ENCODE measurements at places on chromosomes 7 and 10.

GRCh38 chr10:66943590-66943989 lies 17.8 kb downstream of the LRRTM3 start:
- DNase-seq, result no peak

- DNase-seq, result no peak
Observed at GRCh38 chr7:94266238-94266644, 128.5 kb upstream of the COL1A2 start.

GRCh38 chr10:7667262-7668141 lies 736 bp upstream of the ITIH5 start:
- DNase-seq, result no peak

- DNase-seq, result no peak
Observed at GRCh38 chr10:14306190-14306589, 24.5 kb downstream of the FRMD4A start.

DNA sequence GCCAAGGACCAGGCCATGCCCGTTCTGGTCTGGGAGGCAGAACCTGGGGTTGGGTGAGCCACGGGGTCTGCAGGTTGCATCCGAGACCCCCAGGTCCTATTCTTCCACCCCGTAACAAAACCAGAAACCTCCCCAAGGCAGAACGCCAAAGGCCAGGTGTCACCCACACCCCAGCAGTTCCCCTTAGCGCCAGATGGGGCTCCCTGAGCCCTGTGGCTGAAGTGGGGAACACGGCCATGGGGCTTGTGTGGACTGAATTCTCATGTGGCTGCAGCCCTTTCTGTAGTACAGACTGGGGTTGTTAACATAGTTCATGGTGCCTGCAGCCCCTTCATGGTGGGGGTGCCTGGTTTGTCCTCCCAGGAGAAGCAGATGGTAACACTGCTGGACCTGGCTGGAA lies 10.2 kb downstream of the BRI3 start:
- DNase-seq, result no peak

- no peak for DNase-seq
Observed at GRCh38 chr7:109126404-109127050, 556.9 kb downstream of the DNAJB9 start.

- peak; percentile 39 for DNase-seq
Observed at GRCh38 chr10:137031-137430, 1.8 kb downstream of the ZMYND11 start.

- DNase-seq, result no peak
Observed at GRCh38 chr10:47451273-47451997, 32.5 kb downstream of the ANXA8 start.

GRCh38 chr7:12815426-12815825 lies 128.0 kb downstream of the ARL4A start:
- DNase-seq, result no peak

DNA sequence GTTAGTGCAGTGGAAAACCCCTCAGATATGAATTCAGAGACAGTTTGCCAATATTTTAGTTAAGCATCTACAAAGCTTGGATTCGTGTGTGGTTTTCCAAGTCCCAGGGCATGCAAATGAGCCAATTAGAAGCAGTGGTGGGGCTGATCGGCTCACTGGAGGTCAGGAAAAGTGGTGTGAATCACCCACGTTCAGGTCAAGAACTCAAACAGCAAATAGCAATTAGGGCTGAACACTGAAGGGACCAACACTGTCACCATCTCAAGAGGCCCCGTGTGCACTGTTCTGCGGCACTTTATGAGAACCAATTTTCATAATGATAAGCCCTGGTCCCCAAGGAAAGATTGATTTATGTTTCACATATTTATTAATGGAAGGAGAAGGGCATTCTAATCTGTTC lies 68.9 kb downstream of the ADARB2 start:
- DNase-seq, result no peak

- no peak for DNase-seq
Observed at GRCh38 chr10:49750546-49750945, 11.6 kb downstream of the OGDHL start.

- DNase-seq, result no peak
Observed at GRCh38 chr10:77176232-77176631, 461.4 kb downstream of the KCNMA1 start.

DNA sequence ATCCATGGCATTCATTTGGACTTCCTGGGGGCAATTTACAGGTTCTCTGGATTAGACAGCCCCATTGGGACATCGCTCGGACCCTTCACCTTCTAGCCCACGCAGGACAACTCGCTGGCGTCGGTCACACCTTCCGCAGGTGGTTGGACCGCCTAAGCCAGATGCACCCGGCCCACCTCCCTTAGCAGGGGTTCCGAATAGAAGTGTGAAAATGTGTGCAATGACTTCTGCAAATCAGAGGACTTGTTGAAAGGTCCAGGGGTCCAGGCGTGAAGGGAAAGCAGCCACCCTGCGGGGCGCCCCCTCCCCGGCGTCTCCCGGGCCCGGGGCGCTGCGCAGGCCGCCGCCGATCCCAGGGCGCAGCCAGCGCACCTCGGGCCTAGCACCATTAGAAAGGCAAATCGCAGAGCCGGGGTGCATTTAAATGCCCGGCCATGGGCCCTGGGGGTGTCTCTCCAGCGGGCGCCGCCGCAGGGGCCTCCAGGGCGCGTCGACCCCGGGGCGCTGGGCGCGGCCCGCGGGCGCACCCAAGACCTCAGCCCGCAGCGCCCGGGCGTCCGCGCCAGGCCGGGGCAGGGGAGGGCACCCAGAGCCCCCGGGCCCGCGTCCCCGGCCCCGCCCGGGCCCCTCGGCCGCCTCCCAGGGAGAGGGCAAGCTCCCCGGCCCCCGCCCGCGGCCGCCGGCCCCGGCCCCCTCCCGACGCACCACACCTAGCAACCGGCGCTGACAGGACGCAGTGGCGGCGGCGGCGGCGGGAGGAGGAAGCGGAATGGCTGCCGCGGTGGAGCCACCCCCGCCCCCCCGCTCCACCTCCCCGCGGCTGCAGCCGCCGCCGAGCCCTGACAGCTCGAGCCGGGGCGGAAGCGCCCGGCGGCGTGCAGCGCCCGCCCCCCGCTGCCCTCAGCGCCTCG lies 1.2 kb downstream of the JAZF1 start:
- peak; percentile 68 for DNase-seq

DNA sequence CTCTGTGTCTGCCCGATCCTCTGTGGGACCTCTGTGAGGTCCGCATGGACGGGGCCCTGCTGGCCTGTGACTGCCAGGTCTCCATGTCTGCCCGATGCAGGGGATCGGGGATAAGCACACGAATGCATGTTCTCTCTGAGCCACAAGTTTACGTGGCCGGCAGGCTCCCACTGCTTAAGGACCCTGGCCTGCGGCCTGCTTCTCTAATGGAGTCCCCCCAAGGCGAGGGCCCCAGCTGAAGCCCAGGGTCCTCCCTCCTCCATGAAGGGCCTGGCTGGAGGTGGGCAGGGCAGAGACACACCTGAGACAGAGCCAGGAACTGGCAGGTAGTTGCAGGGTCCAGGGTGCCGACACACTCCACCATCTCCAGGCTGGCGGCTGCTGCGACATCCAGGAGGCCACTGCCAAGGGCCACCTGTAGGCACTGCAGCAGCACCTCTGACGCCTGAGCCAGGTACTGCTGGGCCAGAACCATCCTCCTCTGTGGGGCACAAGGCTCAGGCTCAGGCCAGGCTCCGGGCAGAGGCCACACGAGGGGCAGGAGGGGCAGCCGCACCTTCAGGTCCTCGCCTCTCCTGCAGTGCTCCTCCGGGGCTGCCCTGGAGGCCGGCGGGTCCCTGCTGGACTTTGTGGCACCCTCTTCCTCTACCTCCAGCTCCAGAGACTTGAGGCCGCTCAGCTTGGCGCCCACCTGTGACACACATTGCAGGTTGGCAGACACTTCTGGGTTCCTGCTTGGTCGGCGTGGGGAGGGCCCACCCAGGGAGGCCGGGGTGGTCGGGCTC lies 60.9 kb upstream of the NKX6-2 start:
- DNase-seq, result no peak

- no peak for DNase-seq
Observed at GRCh38 chr10:27564398-27564797, 60.3 kb downstream of the RAB18 start.

GRCh38 chr7:71386152-71386785 lies 254.3 kb downstream of the GALNT17 start:
- DNase-seq, result no peak

- peak; percentile 21 for DNase-seq
Observed at GRCh38 chr10:89206402-89207180, 526 bp downstream of the CH25H start.

DNA sequence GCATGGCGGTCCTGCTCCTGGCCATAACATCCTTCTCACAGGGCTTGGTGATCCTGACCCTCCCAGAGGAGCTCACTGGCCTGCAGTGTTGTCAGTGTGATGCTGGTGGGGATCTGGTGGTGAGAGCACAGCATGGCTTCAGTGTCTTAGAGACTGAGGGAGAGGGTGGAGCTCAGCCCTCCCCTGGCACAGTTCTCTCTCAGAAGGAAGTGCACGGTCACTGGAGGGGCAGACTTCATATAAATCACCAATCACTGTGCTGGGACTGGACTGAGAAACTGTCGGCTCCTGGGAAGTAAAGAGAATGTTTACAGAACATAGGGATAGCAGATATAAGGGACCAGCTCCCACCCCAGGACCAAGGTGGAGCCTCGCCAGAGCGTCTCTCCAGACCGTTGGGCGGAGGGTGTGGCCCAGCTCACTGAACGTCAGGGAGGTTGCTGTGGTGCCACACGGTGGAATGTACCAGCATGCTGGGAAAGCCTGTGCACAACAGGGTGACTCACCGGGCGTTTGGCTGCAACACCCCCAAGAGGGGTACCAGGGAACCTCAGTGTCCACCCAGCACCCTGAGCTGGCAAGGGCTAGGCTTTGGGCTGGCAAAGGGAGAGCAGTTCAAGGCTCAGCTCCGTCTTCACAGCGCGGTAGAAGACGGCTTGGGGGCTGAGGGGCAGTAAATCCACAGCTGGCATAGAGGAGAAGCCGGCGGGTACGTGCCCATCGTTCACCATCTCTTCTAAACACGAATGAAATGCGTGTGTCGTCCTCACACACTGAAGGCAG lies 8.8 kb upstream of the GET4 start:
- DNase-seq, result no peak

DNA sequence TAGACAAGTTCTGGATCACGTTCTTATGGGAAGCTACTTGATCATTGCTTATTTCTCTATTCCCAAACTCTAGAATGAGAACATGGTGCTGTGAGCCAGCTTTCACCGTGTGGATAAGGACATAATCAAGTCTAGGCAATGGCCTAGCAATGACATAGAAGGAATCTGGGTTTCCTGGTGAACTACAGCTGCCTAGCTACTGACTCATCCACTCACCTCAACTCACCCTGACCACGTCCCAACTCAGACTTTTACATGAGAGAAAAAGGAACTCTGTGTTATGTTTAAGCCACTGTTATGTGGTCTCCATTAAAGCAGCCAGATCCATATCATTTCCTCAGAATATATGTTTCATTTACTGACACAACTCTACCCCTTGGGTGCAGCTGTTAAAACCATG lies 18.8 kb upstream of the MET start:
- DNase-seq, result no peak

DNA sequence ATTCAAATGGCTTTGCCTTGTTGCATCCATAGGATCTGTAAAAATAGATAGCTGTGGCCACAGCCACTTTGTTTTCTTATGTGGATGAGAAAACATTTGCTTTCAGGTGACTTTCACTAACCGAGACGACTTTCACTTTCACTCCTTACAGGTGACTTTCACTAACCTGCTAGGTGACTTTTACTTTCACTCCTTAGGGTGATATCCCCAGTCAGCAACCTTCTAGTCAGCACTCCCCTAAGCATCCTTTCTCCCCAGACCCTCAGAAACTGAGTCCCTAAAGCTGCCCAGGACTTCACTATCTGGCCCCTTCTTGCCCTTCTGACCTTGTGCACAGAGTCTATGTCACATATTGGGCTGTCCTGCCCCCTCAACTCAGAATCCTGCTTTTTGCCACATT lies 177.5 kb downstream of the RELN start:
- no peak for DNase-seq

DNA sequence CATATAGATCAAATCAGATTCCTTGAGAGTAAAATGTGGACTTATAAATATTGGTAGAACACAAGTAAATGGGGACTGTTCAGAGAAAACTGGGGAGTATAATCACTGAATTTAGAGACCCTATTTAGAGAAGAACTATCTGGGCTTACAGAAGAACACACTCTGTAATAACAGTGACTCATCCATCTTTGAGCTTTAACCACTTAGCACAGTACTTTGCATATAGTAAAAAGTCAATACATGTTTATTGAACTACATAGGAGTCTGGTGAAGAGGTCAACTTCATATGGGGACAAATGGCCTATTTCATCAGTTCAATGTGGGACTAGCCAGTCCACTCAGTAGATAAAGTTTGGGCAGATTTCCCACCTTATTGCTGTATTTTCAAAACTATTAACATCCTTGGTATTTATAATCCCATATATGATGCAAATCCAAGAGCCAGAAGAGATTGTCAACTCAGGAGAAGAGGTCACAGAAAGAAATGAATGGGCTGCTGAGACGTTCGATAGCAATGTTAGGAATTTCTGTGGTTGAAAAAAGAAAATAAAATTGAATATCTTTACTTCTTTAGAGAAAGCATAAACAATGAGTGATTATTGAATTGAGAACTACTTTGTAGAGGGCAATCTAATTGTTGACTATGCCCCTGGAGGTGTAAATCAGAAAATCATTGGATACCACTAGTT lies 119.3 kb upstream of the CACNA2D1 start:
- no peak for DNase-seq

DNA sequence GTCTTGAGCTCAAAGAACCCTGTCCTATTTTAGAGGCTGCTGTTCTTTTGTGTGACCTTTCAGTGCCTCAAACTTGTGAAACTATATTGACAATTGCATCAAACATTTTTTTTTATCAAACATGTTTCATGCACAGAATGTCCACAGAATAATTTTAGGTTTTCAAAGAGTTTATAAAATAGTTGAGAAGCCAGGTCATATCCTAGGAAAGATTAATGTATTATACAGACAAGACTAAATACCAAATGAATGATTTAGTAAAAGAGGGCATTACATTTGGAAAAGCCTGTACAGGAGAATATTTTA lies 67.0 kb downstream of the CDK6 start:
- DNase-seq, result no peak

- no peak for DNase-seq
Observed at GRCh38 chr10:131723297-131724168, 177.3 kb upstream of the PPP2R2D start.

DNA sequence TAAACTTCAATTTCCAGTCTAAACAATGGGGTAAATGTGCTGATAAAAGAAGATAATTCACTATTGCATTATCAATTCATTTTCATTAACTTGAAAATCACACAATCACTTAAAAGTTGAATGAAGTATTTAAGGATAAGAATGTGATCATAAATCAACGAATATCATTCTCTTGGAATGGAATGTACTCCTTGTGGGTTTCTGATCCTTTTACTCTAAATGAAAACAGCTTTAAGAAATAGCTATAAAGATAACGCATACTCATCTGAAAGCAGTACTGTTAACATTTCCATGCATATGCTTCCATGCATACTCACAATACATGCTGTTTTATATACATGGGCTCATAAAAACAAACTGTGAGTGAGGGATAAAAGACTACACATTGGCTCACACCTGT lies 108.8 kb downstream of the ATE1 start:
- DNase-seq, result no peak

GRCh38 chr7:50558294-50559053 lies 6.7 kb downstream of the DDC start:
- DNase-seq, result no peak

GRCh38 chr10:21379143-21379542 lies 146.3 kb downstream of the SKIDA1 start:
- no peak for DNase-seq

Data from stimulated activated naive CD4-positive, alpha-beta T cell treated with Interleukin-2 at 50 U/mL for 16 hours (primary cell).